ENCODE measurements at places on chromosomes 16 and 17.
A peak's percentile ranks its signal among the peaks of the same experiment; 100 is the strongest.

DNA sequence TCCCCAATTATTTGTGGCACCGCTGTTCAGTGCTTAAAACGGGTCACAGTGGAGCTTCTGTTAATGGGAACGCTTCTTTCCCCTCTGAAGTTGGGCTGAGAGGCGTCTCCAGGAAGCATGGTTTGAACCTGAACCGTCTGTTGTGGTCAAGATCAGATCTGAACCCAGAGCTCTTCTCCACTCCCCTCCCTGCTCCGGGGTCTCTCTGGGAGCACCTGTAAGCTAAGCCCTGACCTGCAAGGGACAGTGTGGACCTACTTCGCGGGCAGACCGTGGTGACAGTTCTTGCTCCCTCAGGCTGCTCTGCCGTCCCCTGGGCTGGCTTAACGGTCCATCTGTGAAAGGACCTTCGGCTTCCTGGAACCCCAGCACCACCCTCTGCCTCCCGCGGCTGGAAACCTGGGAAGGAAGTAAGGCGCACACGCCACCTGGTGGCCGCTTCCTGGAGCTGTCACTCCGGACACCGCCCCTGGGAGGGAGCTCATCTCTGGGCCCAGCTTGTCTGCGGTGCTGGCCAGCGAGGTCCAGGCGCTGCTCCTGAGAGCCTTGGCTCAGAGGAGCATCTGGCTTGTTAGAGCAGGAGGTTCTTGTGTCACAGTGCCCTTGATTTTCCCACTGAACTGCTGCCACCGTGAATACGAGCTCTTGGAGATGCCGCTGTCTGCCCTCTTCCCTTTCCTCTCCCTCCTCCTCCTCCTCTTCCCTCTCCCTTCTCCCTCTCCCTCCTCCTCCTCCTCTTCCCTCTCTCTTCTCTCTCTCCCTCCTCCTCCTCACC, 518.5 kb upstream of the EEF2KMT start:
- peak; percentile 13 for DNase-seq

DNA sequence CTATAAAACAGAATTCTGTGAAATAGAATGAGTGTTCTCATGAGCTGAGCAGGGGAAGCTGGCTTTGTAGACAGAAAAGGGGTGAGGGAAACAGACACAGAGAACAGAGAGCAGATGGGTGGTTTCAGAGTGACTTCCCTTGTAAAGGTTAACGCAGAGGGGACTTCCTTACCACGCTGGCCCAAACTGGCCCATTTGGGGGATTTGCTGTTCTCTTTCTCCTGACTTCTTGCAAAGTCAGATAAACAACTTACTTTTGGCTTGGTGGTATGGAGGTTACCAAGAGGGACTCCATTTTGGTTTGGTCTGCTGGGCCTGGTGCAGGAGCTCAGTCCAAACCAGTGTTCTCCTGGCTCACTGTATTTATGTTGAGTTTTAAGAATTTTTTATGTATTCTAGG, 48.4 kb downstream of the SEC14L1 start:
- DNase-seq, result no peak

GRCh38 chr16:87823181-87823929, 46.0 kb downstream of the SLC7A5 start:
- no peak for DNase-seq

GRCh38 chr16:1003391-1004347, 22.1 kb downstream of the SOX8 start:
- DNase-seq, result no peak

DNA sequence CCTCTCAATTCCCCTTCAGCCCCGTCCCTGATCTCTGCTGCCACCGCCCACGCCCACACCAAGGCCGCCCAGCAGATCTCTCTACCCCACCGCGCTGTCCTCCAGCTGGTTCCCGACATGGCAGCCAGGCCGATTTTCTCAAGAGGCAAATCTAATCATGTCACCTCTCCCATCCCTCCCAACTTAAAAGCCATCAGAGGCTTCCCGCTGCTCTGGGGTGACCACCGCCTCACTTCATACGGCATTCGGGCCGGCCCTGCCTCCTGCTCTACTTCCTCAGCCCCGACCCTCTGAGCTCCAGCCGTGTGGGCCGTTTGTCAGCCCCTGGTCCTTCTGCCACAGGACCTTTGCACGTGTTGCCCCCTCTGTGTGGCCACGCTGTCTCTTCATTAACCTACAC, 63.2 kb downstream of the RPH3AL start:
- no peak for DNase-seq

Data from GM06990 (cell line).